ENCODE measurements at places on chromosomes 3 and 15.

GRCh38 chr3:81910244-81910852 is 148.9 kb upstream of the GBE1 start:
- DNase-seq: no peak

- no peak for DNase-seq
Measured at GRCh38 chr3:190361791-190362190, 26.2 kb upstream of the CLDN16 start.

- DNase-seq: no peak
Measured at GRCh38 chr3:3356846-3357245, 177.4 kb upstream of the CRBN start.

- peak; percentile 3 for DNase-seq
Measured at GRCh38 chr15:39579487-39580116, 1.3 kb upstream of the THBS1 start.

DNA sequence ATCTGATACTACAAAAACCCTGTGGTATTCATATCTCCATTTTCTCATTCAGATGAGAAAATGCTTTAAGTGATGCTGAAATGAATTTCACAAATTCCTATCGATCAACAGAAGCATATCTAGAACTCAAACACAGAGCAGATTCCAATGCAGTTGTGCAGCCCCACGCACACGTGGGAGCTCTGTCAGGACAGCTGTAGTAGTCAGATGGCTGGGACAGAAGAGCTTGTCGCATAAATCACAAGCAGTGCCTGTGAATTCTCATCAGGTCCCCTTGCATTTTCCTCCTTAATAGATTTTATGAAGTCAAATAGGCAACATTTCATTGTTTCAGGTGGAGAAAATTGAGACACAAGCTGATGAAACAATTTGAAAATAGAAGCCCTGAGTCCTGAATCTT is 792.3 kb downstream of the AGBL1 start:
- DNase-seq: no peak

GRCh38 chr3:193590088-193590856 is 2.7 kb upstream of the OPA1 start:
- no peak for DNase-seq

DNA sequence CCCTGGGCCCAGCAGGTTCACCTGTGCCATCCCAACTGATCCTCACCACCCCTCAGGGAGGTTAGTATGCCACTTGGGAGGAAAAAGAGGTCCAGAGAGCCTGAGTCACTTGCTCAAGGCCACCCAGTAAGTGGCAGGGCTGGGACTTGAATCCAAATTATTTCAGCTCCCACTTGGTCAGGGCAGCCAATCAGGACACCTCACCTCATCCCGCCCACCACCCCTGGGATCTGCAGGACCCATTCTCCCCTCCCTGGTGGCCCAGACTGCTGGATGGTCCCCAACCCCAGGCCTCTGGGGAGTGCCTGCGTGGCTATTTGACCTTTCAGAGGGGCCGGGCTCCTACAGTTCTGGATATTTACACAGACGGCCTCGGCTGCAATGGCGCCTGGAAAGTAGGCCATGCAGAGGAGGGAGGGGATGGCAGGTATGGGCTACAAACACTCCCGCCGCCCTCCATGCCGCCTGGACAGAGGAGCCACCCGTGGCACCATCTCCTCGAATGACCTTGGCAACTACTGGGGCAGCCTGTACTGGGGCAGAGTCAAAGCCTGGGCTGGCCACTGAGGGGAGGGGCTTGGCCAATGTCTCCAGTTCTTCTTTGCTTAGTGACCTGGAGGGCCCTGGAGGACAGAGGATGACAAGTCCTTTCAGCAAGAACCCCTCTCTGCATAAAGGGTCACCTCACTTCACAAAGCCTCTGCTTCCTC is 153.6 kb upstream of the LINGO1 start:
- DNase-seq: no peak

- DNase-seq: no peak
Measured at GRCh38 chr3:19216669-19217337, 68.5 kb downstream of the KCNH8 start.

- DNase-seq: no peak
Measured at GRCh38 chr3:76866729-76867408, 173.0 kb upstream of the ROBO2 start.

- DNase-seq: no peak
Measured at GRCh38 chr3:116841003-116841735, 131.6 kb downstream of the TUSC7 start.

GRCh38 chr3:46931631-46932331 is 44.8 kb downstream of the CCDC12 start:
- DNase-seq: no peak

DNA sequence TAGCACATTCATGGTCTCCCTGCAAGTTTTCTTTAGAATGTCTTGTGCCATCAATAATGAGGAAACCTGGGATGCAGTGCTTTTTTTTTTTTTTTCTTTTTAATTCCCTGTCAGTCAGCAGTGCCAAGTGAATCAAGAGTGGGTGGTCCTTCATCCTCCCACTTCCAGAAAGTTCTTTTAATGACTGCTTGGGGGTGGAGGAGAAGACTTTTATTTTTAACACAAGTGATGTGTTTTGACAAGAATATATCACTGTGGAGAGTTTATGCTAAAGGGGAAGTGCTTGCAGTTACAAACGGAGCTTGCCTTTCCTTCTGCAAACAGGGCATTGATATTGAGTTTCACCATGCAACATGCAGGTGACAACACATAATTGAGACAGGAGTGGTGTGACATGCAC is 69.7 kb downstream of the CACNA2D3 start:
- no peak for DNase-seq

- DNase-seq: no peak
Measured at GRCh38 chr15:71414853-71415252, 299.6 kb downstream of the THSD4 start.

DNA sequence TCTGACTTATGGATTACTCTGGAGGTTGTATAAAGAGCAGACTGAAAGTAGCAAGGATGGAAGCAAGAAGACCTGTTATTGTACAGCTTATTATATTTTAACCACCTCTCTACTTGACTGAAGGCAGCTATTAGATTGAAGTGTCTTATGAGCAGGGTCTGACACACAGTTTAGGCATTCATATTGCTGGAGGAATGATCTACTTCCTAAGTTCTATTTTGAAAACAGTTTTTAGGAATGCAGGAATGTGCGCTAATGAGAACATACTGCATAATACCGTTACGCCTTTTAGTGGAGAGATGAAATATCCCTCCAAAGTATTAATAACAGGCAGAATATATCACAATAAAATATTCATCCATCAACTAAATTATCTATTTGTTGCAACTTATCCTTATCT is 193.3 kb downstream of the ISL2 start:
- no peak for DNase-seq

DNA sequence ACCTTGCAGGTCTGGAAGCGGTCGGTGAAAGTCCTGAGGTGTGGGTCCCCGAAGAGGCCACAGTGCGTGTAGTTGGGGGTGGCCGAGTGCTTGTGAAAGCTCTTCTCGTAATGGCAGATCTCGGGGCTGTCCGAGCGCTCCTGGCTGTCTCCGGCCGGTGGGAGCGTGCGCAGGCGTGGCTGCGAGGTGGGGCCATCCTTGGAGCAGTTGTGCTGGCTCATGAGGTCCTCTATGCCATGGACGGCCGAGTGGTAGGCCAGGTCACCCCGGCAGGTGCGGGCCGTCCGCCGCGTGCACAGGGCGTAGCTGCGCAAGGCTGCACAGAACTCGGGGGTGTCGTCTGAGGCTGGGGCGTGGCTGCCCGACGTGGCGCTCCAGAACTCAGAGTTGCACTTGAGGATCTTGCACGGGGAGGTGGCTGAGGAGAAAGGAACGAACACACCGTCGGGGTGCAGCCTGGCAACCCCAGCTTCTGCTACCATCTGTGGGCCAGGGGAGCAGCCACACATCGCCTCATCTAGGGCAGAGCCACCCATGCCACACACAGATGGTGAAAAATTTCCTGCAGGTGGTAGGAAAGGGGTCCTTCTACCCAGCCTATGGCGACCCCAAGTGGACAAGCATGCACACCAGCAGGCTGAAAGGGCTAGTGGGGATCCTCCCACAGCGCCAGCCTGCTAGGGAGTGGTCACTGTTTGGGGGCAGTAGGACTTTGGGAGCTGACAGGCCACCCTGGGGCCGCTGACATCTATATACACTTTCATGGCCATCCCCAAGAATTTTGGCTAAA is 36.7 kb downstream of the RGMA start:
- DNase-seq: no peak

- no peak for DNase-seq
Measured at GRCh38 chr15:40737048-40737447, 18.0 kb downstream of the RMDN3 start.

GRCh38 chr15:82890338-82890994 is 62.1 kb downstream of the HOMER2 start:
- no peak for DNase-seq

DNA sequence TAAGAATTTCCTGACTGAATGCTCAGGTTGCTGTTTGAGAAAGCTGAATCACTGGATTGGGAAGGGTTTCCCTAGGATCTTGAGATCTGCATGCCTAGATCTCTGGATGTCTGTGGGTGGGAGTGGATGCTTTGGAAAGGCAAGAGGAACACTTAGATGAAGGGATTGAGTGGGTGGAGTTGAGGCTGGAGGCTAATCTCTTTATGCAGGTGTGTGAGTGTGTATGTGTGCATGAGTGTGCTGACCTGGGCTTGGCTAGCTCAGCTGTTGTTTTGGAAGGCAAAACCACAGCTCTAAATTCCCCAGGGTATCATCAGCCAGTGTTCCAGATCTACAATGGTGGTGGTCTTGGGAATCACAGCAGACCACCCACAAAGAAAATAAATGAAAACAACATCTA is 60.5 kb downstream of the CLDN1 start:
- DNase-seq: no peak

DNA sequence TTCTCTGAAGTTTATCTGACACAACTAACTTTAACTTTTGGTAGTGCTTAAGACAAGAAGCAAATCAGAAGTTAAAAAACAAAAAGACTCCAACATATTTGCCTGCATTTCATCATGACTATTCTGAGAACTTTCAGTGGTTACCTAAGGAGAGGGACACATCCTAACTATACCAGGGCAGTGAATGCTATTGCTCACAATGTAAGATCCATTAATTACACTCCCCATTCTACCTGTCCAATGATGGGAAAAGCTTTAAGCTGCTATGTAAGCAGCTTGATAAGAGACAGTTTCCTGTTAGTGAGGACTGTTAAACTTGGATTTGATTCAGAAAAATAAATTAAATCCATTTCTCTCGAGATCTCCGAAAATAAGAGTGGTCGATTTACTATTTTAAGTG is 37.5 kb downstream of the SERPINI1 start:
- no peak for DNase-seq

GRCh38 chr15:99148851-99149276 is 44.0 kb downstream of the SYNM start:
- DNase-seq: no peak

DNA sequence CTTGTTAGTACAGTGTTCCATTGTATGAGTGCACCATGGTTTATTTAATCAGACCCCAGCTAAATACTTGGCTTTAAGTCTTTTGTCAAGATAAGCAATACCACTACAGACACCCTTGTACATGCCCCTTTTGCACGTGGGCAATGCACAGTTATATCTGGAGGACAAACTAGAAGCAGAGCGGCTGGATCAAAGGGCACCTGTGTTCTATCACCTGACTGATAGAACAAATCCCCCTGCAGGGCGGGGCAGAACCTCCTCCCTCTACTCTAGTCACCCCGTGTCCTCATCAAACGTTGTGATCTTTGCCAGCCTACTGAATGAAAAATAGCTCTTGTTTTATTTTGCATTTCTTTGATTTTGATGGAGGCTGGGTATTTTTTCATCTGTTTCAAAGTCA is 314.9 kb downstream of the TLE3 start:
- no peak for DNase-seq

DNA sequence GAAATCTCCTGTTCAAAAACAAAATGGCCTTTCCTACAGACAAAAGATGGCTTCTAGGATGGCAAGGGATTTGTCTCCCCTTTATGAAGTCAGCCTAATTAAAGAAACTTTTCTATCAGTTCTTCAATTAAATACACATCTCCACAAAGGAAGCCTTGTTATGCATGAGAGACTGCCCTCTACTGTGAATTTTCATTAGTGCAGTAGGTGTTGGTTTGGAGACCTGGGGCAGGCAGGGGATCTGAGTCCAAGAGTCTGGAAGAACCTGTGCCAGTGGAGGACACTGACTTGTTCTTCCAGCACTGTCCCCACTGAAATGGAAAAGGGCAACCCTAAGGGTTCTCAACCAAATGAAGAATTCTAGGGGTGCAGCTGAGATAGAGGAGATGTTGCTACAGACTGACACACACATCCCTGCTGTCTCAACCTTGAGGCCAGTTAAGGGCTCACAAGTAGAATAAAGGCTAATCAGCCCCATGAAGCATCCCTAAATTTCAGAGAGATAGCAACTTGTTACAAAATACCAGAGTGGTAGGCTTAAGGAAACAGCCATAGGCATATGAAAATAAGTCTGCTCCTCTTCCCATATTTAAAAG is 174.0 kb upstream of the PRICKLE2 start:
- DNase-seq: no peak

- no peak for DNase-seq
Measured at GRCh38 chr3:159080256-159080655, 278.4 kb downstream of the MFSD1 start.

DNA sequence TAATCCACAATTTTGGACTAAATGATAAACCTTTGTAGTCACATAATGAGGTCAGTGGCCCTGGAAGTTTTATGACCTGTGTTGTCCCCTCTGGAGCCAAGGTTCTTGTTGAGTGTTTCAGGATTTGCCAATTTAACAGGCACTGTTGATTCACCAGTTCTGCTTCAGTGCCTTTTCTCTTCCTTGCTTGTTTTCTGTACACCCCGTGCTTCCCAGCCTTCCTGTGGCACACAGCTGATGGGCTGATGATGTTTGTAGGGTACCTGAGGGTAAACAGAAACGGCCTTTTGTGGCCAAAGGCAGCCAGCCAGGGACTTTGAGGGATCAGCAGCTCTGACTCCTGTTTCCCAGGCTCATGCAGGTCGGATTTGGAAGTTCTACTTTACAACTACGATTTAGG is 13.3 kb downstream of the GYG1 start:
- DNase-seq: no peak

GRCh38 chr3:81761904-81762580 is 597 bp upstream of the GBE1 start:
- no peak for DNase-seq

GRCh38 chr3:46999516-47000197 is 20.2 kb downstream of the NBEAL2 start:
- no peak for DNase-seq

Data from activated naive CD4-positive, alpha-beta T cell treated with Interleukin-2 at 50 U/mL for 16 hours (primary cell).